NCI-H524 (cell line): ENCODE measurements at places on chromosomes 3 and 15.

GRCh38 chr15:41825572-41826535 is 2.0 kb upstream of the JMJD7 start:
- no peak for DNase-seq

- DNase-seq: no peak
These were observed 17.0 kb downstream of the THAP10 start for GRCh38 chr15:70875001-70875782.

DNA sequence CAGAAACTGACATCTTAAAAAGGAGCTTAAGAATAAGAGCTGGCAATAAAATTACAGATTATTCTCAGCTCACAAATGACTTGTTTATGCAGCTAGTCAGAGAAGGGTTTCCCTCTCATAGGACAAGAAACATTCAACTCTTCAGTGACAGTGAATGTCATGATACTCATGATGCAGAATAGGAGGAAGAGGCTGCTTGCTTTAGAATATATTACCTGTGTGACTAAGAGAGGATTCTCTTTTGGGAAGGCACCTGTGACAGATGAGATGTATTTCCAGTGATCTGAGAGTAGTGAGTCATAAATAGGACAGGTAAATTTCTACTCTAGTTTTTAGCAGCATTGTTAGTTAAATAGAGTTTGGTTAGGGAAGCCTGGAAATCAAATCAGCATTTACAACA is 39.9 kb downstream of the RASA2 start:
- DNase-seq: no peak

DNA sequence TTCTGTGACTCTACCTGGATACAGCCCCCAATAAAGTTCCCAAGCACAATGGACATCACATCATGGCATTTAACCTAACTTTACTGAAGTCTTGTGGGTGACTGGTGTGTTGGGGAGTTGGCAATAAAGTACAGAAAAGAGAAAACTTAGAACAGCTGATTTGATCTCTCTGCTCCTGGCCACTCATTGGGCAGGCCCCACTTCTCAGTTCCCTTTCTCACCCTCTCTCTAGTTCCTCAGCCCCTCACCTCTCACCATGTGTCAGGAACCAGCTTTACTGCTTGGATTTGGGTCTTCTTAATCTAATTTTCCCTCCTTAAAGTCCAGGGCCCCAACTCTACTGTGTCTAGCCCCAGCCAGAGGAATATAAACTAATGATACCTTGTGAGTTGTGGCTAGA is 713 bp upstream of the MUC13 start:
- DNase-seq: no peak

DNA sequence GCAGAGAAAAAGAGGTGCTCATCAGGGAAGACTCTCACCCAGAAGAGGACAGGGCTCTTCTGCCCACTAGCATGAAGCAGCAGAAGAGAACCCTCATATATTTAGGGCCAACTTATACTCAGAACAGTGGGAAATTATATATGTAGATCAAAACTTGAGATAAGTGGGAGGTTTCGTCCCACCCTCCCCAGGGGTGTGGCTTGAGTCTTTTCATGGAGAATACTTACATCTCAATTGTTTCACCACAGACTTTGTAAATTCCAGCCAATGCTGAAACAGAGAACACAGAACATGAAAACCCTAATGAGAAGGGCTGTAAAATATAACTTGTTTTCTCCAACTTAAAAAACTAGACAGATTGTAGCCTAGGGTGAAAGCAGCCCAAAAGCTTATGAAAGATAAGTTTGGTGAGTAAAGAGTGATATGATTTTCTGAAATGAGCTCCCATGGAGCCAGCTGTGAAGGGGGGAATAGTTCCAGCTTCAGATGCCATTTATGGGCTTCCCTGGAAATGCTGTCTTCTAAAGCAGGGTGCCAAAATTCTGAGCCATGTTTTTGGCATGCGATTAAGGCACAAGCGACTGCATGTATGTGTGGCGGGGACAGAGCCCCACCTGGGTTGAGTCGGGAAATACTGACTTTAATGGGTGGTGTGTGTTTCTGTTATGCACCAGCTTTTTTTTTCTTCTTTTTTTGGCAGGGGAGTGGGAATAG is 92.9 kb downstream of the WDR76 start:
- no peak for DNase-seq

DNA sequence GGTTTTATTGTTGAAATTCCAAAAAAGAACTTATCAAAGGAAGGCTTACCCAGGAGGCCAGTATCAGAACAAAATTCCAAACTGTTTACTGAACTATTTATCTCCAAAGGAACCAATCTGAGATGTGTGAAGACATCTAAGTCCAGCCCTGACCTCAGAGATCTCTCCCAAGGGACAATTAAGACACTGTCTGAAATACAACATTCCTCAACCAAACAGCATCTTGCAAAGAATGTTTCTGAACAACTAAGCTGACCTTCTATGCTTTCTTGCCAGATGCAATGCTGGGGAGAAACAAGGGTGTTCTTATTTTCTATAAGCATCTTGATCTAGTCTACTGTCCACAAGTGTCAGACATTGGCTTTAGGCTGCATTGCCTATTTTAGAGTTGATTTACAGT is 13.6 kb downstream of the PDZRN3 start:
- DNase-seq: no peak

GRCh38 chr15:78768531-78769408 is 42.5 kb downstream of the ADAMTS7 start:
- no peak for DNase-seq

- DNase-seq: no peak
These were observed 56.6 kb upstream of the TIPARP start for GRCh38 chr3:156617781-156618180.

DNA sequence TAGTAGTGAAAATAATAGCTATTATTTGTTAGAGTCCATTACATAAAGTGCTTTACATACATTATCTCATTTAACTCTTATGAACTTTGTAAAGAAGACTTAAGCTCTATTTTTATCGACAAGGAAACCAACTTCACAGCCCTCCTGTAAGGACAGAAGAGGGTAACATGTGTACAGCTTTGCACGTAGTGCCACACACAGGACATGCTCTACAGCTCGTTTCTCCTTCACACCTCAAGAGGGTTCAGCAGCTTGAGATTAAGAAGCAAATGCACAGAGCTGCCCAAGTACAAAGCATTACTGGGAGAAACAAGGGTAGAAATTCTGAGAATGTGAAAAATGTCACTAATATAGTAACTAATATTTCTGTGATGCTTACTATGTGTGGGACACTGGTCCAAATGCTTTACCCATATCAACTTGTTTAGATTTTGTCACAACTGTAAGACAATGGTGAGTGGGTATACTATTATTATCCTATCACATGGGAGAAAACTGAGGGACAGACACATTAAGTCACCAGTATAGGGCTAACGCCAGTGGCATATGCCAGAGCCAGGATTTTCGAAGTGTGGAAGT is 327.8 kb downstream of the CTNNB1 start:
- no peak for DNase-seq

DNA sequence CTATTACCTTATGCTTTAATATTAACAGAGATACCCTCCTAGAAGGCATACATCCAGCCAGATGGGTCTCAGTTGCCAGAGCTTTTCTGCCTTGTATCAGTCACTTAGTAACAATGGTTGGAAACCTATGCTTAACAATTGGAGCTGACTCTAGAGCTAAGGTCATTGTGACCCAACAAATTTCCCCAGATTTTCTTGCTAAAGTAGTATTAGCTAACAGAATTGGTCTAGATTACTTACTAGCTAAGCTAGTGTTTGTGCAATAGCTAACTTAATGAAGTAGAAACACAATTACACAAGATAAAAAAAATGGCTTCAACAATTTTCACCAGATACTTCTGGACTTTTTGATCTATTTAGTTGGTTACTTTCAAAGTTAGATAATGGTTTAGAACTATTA is 236.9 kb downstream of the NSUN3 start:
- DNase-seq: no peak

GRCh38 chr3:128997486-128998133 is 3.5 kb upstream of the EFCC1 start:
- no peak for DNase-seq

DNA sequence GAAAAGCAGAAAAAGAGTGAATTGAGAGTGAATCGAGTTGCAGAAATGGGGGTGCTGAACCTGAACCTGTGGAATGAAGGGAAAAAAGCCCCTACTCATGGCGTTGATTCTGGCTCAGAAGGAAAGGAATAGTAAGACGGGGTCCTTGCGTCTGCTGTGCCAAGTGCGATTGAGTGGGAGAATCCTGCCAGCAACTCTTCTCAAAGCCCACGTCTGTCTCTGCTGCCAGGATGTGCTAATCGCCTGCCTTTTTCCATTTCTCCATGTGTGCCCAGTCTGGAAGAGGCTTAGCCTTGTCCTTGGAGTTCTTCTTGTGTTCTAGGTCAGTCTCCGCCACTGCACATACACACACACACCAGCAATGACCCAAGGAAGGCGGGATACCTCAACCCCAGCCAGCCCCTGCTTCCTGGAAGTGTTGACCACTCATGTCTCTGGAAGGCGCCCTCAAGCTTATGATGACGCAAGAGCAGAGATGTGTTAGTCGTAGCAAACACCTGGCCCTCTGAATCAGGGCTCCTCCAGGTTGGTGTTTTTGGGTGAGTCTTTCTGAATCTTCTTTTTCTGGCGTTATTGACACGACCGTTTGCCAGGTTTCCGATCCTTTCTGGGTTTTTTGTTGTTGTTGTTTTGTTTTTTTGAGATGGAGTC is 262.4 kb upstream of the PROK2 start:
- no peak for DNase-seq

- no peak for DNase-seq
These were observed 103.7 kb downstream of the EFL1 start for GRCh38 chr15:82158811-82159210.

DNA sequence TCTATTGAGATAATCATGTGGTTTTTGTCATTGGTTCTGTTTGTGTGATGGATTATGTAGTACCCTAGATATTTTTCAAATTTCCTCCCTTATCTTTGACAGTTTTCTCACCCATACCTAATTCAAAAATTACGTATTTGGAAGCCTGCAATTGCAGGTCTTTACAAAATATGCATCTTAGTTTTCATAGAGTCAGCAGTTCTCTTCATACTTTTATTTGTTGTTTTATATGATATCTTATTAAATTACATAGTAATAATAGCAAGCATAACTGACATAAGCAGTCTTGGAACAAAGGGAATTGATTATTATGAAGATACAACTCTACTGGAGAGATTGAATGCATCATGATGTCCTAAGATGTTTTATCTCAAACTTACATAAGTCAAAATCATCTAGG is 215.3 kb upstream of the CHRM5 start:
- DNase-seq: no peak

- DNase-seq: no peak
These were observed 99.1 kb downstream of the SLC49A4 start for GRCh38 chr3:122893754-122894668.

DNA sequence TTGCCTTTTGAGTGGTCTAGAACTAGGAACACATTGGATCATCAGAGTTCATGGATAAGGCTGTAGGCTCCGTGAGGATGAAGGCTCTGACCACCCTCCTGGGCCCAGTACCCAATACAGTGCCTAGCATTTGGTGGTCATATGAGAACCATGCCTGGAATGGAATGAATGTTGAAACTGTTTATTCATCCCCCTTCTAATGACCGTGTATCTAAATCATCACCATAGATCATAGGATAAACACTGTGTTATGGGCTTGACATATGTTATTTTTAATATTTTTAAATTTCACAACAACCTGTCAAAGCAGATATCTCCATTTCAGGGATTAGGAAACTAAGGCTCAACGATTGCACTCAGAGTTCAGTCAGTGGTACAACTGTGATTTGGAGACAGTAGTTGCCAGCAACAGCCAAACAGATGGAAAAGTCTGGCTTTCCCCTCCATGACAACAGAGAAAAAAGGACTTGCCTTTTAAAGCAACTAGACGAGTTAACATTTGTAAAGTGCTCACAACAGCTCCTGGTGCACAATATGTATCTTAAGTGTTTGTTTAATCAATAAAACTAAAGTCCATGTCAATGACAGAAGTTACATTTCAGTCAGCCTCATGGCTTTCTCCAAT is 89.6 kb downstream of the TMEM266 start:
- peak; percentile 15 for DNase-seq

DNA sequence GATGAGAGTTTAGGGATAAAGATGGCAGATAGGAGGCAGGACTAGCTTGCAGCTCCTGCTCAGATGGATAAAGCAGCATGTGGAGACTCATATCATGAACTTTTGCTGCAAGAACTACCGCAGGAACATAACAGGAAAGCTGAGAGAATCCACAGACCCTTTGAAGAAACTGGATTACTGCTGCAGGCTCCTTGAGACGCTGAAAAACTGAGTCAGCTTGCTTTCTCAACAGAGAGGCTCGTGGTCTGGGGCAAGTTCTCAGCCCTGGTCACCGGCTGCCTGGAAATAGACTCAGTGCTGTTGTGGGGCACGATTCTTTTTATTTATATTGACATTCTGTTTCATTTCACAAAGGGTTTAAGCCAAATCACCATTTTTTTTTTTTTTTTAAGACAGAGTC is 28.8 kb upstream of the TRIM59 start:
- no peak for DNase-seq

DNA sequence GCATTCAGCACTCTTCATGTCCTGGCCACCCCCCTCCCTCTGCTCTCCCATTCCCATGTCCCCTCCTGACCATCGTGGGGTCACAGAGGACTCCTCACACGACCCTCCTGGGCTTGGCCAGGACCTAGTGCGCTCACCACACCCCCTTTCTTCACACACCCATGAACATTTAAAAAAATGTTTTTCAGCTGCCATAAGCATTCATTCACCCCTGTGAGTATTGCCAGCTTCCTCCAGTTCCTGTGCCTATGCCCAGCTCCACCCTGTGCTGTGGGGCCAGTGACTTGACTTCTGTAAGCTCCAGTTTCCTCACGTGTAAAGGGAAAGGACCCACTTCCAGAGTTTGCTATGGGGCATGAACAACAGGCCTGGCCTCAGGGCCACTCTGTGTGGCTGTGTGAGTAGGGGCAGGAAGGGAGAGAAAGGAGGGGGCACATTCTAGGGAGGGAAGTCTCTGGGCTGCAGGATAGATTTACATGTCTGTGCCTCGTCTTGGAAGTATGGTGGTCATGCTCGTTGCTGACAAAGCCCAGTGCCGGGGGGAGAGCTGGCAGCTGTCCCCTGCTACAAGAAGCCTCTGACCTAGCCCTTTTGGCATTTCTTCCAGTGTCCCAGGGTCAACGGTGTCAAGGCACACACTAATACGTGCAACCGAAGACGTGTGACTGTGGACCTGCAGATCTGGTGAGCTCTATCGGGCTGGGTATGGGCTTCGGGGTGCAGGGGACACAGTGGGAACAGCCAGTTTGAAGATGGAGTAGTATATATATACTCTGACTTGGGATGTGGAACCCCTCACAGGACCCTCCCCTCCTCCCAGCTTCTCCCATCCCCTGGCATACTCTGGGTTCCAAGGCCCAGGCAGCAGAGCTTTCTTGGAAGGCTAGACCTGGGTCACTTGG is 22.8 kb downstream of the ESYT3 start:
- DNase-seq: no peak

GRCh38 chr15:41935566-41936020 is 36.8 kb downstream of the EHD4 start:
- DNase-seq: no peak

GRCh38 chr15:31574766-31575165 is 248.1 kb downstream of the KLF13 start:
- DNase-seq: no peak

DNA sequence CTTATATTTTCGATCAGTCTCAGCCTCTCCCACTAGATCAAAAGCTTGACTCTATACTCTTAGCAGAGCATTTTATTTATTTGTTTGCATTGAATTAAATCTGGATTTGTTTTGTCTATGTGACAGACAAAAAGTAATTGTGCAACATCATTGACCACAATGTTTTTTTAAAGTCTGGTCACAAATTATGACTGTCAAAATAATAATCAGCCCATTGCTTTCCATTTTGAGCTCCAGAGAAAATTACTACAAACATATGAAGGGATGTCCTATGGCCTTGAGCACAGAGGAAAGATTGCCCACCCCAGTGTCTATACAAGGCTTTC is 82.3 kb downstream of the FSIP1 start:
- DNase-seq: no peak

GRCh38 chr3:110063178-110063577 is 725.8 kb upstream of the DPPA4 start:
- DNase-seq: no peak
